ENCODE measurements at places on chromosomes 7 and 10.

DNA sequence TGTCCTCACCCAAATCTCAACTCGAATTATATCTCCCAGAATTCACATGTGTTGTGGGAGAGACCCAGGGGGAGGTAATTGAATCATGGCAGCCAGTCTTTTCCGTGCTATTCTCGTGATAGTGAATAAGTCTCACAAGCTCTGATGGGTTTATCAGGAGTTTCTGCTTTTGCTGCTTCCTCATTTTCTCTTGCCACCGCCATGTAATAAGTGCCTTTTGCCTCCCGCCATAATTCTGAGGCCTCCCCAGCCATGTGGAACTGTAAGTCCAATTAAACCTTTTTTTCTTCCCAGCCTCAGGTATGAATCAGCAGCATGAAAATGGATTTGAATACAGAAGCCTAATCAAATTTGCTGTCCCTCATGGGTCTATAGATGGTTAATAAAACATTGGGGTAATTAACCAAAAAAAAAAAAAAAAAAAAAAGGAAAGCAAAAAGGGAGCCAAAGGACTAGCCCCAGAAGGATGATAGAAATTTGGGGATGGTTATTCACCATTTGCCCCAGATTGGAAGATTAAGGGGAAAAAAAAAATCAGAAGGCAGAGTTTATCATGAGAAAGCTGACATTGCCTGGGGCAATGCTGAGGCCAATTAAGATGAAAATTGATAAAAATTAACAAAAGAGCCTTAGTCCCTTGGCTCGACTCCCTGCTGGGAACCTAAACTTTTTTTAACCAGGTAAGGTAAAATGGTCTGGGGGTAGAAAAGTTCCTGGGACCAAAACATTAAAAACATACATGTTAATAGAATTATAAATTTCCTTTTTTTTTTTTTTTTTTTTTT lies 27.6 kb downstream of the AVL9 start:
- DNase-seq = no peak

DNA sequence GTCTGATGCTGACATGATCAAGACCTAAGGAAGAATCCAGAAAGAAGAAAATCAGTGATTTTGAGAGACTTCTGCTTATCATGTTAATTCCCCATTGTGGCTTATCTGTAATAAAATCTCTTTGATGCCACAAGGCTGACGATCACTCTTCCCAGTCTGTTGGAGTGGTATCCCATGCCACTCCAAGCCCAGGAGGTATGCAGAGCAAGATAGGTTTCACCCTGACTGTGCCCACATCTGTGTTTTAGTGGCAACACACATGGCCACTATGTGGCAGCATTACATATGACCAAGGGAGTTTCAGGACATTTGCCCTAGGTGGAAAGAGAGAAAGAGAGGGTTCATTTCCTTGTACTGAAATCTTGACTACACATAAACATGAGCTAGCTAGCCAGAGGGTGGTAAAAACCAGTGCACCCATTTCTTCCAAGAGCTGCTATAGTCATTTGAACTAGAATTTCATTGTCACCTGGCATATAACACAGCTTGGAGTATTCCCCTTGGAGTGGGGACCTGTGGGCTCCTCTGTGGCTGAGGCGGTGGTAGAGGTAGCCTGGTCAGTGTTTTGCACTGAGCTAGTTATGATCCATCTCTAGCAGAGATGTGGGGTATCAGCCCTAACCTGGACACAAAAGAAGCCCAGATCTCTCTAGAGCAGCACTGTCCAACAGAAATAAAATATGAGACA lies 20.8 kb downstream of the LAMB4 start:
- no peak for DNase-seq

GRCh38 chr7:44213877-44214388 lies 13.2 kb downstream of the YKT6 start:
- DNase-seq = no peak

GRCh38 chr7:106522696-106523095 lies 138.3 kb downstream of the CCDC71L start:
- no peak for DNase-seq

DNA sequence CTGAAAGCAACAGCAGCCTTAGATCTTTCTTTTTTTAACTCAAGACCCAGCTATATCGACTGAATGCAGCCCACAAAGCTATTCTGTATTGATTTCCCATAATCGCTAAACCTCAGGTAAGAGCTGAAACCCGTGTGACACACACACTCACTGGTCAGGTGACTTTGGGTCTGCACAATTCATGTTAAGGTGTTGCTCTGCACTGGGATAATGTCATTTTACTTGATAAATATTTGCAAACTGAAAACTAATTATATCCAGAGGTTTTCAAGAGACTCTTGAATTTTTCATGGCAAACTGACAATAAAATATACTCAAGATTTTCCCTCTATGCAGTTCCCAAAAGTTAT lies 33.1 kb downstream of the SCRN1 start:
- DNase-seq = no peak

- no peak for DNase-seq
Measured at GRCh38 chr10:7162331-7162730, 248.5 kb downstream of the SFMBT2 start.

GRCh38 chr10:102619281-102619981 lies 24.8 kb upstream of the TRIM8 start:
- DNase-seq = no peak

DNA sequence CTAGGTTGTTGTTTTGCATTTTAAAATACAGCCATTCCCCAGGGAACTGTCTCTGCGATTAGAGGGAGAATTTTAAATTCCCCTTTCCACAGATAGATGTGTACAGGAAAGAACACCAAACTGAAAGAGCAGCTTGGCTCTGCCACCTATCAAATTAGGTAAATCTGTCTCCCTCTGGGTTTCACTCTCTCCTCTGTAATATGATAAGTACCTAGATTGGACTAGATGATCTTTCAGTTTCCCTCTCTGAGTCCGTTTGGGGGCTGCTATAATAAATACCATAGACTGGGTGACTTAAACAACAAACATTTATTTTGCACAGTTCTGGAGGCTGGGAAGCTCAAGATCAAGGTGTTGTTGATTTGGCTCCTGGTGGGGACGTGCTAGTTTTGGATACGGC lies 186.0 kb downstream of the KIF20B start:
- DNase-seq = no peak

DNA sequence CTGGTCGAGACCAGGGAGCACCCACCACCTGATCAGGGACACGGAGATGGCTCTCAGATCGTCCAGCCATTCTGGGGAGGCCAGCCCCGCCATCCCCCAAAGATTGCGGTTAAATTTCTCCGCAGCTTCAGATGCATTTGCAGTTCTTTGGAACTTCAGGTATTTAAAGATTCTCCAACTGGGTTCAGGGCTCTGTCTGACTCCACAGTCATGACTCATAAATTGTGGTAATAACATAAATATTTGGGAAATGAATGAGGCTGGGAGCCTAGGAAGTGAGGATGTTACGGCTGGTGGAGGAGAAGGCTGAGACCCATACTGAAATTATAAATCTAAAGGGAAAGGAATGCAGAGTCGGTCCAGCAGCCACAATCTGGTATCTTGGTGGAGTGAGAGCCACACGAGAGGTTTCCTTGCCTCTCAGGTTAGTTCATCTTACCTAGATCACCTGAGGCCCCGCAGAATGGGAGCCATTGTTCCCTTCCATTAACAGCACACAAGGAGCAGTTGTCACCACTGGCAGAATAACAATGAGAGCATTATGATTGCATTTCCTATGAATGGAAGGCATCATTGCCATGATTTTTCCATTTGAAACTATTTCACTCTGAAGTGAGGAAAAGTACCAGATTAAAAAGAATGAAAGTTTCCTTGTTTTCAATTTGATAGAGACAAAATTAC lies 26.7 kb upstream of the DNAJB6 start:
- no peak for DNase-seq

GRCh38 chr7:109131141-109131540 lies 561.5 kb downstream of the DNAJB9 start:
- no peak for DNase-seq

- DNase-seq = no peak
Measured at GRCh38 chr10:133401981-133402725, 8.2 kb downstream of the MTG1 start.

DNA sequence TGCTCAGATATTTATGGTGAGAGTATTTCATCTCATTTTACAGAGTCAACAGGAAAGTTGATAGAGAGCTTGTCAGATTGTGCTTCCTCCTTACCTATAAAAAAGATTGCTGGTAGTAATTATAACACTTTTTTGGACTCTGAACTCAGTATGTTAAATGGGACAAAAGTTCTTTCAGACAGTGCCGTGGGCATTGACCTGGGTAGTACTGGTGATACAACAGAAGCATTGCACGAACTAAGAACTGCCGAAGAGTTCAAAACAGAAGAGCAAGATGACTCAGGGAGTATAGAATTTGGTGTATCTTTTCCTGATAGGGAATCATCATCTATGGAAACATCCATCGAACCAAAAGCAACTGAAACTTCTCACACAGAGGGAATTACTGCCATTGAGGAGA lies 58.6 kb downstream of the LOXL4 start:
- DNase-seq = no peak

GRCh38 chr7:88694207-88694606 lies 65.3 kb upstream of the ZNF804B start:
- no peak for DNase-seq

DNA sequence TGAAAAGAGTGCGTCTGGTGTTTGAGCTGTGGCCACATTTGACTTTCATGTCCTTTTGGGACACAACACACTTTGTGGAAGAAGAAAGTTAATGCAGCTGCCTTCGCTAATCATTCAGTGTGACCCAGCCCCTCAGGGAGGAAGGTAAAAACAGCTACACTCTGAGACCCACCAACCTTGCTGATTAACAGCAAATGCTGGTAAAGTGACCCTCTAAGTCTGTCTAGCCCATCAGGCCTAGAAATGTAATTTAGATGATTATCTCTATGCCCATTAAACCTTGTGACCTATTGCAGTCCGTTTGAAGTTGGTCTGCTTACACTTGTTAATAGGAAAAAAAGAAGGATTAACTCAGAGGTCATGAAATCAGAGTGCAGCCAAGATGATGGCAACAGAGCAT lies 161.9 kb upstream of the WNT16 start:
- DNase-seq = no peak

GRCh38 chr7:44654255-44654796 lies 47.9 kb downstream of the OGDH start:
- no peak for DNase-seq

DNA sequence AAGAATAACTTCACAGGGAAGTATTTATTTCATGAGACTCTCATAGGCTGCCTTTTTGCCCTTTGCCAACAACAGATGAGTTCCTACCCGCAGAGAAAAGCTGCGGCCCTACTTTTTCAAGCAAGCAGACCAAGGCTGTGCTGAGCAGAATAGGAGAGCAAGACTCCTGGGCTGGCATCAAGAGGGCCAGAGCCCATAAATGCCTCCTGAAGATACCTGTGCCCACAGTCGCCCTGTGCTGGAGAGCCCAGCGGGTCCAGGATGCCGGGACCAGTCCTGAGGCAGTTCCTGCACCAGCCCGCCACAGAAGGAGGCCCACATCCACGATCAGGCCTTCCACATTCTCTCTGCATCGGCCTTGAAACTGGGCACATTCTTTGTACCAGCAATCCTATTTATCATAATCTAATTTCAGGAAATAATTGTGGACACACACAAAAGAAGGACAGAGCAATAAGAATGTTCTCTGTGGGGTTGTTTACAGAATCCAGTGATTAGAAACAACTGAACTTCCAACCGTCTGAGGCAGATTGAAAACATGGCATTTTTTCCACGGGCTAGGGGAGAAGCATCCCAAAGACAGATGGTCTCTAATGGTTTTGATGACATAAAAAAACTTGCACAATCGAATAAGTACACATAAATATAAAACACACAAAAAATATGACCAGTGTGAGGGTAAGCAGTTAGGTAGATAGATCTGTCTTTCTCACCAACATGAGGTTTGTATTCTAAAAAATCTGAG lies 95.6 kb downstream of the CPXM2 start:
- DNase-seq = no peak

DNA sequence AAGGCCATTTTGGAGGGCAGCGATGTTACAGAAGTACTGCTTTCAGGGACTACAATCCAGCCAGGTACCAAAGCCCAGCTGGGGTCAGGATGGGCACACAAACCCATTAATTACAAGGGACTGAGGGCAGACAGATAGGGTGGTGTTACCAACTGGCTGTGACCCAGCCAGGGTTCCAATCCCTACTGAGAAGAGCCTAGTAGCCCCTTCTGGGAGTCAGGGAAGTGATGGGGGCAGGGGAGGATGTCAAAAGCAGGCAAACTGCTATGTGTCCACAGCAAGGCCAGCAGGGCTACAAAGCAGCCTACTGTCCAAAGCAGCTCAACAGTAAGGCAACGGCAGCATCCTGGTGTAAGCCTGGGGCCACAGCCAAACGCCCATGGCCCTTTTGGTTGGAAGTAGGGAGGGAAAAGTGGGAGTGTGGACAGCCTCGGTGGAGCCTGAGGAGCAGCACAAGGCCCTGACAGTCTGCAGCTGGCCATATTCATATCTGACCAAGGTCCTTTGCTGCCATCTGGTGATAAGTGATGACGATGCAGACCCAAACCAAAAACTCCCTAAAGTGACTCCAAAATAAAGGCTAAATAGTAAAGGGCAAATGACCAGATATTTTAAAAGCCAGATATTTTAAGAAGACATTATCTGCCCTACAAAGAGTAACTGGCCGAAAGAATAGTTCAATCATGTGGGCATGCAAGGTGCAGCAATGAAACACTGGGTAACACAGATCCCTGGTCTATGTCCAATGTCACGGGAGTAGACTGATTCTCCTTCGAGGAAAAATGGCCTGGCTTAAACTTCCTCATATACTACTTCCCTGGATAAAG lies 56.9 kb downstream of the XPNPEP1 start:
- no peak for DNase-seq

DNA sequence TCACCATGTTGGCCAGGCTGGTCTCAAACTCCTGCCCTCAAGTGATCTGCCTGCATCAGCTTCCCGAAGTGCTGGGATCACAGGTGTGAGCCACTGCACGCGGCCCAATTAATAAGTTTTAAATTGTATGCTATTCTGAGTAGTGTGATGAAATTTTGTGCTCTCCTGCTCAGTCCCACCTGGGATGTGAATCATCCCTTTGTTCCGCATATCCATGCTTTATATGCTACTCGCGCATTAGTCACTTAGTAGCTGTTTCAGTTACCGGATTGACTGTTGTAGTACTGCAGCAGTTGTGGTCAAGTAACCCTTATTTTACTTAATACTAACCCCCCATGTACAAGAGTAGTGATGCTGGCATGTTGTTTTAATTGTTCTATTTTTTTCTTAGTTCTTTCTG lies 47.3 kb upstream of the OIT3 start:
- no peak for DNase-seq

DNA sequence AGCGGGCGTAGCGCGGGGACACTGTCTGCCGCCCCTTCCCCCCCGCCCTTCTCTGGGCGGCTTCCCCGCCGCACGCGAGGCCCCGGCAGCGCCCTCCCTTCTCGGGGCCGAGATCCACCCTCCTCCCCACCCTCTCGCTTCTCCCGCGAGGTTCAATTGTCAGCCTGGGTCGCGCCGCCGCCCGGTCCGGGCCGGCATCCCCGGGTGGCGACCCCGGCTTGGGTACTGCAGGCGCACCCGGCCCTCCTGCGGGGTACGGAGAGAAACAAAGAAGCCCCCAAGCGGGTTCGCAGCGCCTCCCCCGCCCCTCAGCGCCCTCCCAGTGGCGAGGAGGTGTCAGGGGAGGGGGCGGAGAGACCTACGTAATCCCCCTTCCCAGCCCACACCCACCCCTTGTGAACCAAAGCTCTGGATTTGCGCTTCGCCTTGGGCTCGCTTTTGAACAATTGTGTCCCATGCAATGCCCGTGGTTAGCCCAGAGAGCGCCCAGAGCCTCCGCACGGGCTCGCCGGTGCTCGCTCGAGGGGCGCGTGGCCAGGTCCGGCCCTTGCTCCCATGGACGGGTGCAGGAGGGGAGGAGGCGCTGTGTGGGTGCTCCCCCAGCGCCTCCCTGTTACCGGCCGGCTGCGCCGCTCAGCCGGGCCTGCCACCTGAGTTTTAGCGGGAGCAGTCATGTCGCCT lies 634 bp downstream of the HECW1 start:
- no peak for DNase-seq

GRCh38 chr7:45584261-45585210 lies 10.4 kb downstream of the ADCY1 start:
- DNase-seq = no peak

All from effector memory CD4-positive, alpha-beta T cell (primary cell).